Kidney (tissue), 22 donors: ENCODE measurements at places on chromosomes 13 and 19. TPM values are rescaled to one million over a fixed set of nuclear protein-coding genes. Genes with fewer than 3 reads are reported as not detected.

NR1H2 gene
- total RNA-seq = 80.4 TPM

GRCh38 chr13:26987486-26988013 is 184.1 kb downstream of the USP12 start:
- DNase-seq = no peak

DNA sequence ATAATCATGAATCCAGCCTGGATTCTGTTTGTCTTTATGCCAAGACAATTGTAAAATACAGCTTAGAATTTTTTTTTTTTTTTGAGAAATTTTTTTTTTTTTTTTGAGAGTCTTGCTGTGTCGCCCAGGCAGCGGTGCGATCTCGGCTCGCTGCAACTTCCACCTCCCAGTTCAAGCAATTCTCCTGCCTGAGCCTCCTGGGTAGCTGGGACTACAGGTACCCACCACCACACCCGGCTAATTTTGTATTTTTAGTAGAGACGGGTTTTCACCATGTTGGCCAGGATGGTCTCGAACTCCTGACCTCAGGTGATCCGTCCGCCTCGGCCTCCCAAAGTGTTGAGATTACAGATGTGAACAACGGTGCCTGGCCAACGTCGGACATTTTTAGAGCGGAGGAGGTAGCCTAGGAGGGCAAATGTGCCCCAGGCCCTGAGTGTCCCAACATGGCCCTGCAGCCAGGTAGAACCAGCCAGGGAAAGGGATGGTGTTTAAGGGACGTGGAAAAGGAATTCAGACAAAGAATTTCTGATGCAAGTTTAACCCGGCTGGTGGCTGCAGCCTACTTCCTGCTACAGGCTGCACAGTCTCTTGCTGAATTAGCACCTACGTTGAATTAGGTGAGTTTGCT is 89.8 kb downstream of the GNG7 start:
- DNase-seq = no peak

DNA sequence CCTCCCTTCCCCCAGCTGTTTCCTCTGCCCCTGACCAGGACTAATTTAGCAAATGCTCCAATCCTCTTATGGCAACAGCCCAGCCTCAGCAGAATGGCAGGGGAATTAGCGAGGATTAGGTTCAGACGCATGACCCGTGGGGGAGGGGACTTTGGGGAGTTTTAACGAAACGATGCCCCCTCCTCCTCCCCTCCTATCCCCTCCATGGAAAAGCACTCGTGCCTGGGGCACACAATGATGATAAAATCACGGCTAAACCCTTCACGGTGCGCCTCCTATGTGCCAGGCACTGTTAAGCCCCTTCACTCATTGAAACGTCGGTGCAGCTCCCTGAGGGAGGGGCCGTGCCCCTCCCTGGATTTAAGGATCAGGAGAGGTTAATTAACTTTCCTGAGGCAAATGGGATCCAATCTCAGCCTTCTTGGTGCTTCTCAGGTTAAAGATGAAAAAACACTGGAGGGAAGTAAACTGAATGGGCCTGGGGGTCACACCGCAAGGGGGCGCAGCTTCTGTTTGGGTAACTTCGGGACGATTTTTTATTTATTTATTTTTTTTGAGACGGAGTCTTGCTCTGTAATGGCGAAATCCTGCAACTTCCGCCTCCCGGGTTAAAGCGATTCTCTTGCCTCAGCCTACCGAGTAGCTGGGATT is 10.1 kb upstream of the TPRX2 start:
- DNase-seq = peak; percentile 12

DNA sequence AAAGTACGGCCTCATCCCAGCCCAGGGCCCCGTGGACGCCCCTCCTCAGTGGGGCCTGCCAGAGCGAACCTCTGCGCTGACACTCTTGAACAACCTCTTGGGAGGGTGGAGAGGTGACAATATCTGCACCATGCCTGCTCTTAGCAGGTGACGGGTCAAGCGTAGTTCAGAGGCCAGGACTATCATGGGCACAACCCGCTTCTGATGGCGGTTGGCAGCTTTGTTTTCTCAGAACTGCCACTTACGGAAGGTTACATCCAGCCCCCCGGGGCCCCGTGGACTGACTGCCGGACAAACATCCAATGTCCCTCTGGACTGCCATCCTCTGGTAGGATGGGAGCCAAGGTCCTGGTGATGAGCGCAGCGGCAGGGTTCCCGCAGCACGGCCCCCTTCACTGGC is 91.1 kb downstream of the TUBA3C start:
- no peak for DNase-seq

ZNF791 gene
- total RNA-seq = 34.7 TPM

DNA sequence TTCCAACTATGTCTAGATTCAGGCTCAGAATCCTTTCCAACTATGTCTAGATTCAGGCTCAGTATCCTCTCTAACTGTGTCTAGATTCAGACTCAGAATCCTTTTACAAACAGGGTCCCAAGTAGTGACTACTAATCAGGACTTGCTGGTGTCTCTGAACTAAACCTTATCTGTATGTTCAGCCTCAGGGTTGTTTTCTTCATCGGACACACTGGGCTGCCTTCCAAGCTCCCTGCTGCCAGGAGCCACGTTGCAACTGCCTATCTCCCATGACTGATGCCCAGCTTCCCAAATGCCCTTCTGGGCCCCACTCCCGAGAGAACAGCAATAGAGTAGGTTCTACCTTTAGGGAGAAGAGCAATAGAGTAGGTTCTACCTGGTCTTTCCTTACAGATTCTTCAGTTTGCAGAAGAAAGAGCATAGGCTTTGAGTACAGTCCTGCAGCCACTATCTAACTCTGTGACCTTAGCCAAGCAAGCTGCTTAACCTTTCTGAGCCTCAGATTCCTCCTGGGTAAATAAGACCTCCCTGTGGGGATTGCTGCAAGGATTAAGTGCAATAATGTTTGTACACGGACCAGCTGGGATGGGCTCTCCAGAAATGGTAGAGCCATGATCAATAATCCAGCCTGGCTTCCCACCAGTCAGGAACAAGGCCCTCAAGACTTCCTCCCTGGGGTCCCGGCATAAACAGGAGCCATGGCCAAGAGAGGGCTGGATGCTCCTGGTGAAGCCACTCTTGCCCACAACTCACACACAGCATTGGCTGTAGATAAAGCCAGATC is 61.5 kb downstream of the ZIC5 start:
- no peak for DNase-seq

DNA sequence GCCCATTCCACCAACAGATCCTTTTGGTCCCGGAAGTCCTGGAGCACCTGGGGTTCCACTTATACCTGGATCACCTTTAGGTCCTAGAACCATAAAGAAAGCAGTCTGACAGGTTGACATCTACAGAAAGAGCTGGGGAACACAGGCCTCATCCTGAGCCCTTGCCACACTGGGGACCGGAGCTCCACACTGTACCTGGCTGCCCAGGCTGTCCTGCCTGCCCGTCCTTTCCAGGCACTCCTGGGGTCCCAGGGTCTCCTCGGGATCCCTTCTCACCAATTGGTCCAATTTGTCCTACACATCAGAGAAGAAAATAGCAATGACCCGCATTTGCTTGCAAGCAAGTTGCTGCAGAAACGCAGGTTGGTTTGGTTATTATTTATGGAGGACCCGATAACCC is 130.5 kb downstream of the COL4A1 start:
- no peak for DNase-seq

DNA sequence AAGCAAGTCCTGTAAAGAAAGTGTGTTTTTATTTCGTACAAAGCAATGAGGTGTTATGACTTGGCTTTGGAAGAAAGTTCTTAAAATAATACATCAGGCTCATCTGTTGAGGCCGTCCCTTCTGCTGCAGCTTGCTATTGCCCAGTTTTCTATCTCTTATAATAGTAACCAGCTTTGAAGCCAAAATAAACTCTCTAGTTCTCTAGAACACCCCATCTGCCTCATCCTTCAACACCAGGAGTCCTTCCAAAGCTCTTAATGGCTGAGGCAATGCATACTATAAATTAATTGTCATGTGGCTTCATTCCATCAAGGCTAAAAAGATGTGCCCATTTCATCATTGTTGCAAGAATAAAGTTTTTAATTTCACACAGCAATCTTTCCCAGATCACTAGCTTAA is 49.4 kb upstream of the IPO5 start:
- no peak for DNase-seq

TRPM4 gene
- 89.1 TPM for total RNA-seq

FPR1 gene
- 16.6 TPM for total RNA-seq

NAPSA gene
- 217 TPM for total RNA-seq

DNA sequence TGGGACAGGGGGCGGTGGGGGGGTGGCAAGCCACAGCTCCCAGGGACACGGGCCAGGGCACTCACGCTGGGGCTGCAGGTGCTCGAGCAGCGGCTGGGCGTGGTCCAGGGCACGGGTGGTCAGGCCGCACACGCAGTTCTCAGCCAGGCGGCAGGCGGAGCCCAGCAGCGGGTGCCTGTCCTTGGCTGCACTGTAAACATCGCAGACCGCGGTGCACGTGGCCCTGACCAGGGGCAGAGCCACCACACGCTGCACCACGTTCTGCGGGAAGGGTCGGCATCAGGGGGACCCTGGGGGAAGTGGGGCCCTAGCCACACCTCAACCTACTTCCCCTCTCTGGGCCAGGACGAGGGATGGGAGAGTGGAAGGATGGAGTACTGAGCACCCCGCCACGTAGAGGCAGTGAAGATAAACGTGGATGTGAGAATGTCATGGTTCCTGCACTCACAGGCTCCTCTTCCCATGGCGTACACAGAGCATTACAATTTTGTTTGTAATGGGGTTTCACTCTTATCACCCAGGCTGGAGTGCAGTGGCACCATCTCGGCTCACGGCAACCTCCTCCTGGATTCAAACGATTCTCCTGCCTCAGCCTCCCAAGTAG is 3.4 kb downstream of the PLIN5 start:
- DNase-seq = no peak

DNA sequence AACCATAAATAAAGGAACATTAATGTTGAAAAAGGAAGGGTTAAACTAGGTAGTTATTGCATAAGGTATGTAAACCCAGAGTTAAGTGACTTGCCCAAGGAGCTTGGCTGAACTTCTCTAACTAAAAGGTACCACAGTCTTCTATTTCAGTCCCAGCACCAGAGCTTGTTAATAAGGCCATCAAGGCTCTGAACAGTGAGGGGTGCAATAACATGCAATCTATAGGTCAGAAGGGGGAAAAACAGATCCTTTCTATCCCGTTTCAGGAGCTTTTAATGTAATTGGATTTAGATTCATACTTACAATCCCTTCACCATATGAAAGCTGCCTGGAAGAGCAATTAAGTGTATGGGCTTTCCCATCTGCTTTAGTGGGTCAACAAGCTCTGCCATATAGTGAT is 441.5 kb upstream of the SPRY2 start:
- no peak for DNase-seq

DNA sequence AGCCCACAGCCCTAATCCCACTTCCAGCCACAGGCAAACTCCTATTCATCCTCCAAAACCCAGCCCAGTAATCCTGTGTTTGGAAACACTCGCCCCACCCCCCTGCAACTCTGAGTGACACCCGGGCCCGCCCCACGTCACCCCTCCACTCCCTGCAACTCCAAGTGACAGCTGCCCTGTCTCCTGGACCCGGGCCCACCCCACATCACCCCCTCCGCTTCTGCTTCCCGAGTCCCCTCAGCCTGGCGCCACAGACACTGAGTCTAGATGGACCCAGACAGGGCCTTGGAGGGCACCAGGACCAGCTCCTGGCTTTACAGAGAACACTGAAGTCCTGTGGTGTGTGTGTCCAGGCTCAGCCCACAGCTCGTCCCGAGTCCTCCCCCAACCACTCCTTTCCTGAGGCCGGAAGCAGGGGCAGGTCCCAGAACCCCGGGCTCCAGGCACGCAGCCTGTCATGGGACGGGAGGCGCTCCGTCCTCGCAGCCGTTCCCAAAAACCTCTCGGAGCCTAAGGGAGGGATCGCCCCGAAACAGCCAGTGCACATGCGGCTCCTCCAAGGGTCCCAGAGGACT is 7.7 kb downstream of the REXO1 start:
- DNase-seq = no peak

DNA sequence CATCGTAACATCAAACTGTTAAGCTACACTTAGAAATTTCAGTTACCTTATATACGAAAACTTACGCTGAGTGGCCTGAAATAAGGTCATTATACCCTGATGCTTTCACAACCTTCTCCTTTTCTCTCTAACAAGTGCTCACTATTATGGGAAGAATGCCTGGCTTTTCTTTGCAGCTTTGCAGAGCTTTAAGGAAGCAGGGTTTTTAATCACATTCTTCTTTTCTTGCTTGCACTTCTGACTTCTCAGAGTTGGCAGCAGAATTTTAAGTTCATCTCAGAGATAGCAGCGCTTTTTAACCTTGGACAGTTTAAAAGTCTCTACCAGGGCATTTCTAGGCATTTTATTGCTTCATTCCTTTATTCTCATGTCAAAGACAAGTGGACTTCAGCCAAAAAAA is 285.1 kb downstream of the SPRY2 start:
- DNase-seq = no peak

DNA sequence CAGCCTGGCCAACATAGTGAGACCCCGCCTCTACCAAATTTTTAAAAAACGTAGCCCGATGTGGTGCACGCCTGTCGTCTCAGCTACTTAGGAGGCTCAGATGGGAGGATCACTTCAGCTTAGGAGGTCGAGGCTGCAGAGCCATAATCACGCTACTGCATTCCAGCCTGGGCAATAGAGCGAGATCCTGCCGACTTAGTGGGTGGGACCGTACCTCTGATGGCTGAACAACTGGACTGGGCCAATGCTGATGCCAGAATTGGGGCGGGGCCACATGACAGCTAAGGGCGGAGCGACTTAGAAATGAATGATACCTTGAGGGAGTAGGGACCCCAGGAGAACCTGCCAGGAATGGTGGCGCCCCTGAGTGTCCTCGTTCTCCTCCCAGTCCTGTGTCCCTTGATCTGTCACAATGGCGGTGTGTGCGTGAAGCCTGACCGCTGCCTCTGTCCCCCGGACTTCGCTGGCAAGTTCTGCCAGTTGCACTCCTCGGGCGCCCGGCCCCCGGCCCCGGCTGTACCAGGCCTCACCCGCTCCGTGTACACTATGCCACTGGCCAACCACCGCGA is 3.6 kb downstream of the LTBP4 start:
- no peak for DNase-seq

DNA sequence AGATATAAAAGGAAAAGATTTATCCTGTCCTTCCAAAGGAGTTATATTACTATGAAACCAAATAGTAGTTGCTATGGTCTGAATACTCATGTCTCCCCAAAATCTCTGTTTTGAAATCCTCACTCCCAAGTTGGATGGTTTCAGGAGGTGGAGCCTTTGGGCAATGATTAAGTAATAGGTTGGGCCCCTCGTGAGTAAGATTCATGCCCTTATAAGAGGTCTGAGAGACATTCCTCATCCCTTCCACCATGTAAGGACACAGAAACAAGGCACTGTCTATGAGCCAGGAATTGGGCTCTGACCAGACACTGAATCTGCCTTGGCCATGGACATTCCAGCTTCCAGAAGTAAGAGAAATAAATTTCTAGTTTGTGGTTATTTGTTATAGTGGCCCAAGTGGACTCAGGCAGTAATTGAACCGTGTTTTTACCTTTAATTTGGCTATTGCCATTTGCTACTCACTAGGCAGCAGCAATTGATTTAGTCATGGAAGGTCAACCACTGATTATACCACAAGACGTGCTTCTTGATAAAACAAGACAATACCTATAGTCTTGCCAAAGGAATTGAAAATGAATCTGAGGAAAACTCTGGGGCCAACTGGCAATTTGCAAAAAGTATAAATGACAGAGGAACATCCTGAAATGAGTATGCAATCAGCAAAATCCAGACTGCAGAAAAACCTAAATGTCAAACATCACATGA is 717.4 kb upstream of the SPRY2 start:
- no peak for DNase-seq

- DNase-seq = no peak
Observed at GRCh38 chr13:111925146-111925875, 141.6 kb upstream of the SOX1 start.

- no peak for DNase-seq
Observed at GRCh38 chr13:21328836-21329477, 130.1 kb downstream of the ZDHHC20 start.

- peak; percentile 35 for DNase-seq
Observed at GRCh38 chr13:71382285-71382684, 484.7 kb downstream of the DACH1 start.

ELSPBP1 gene
- not detected for total RNA-seq
